Neuronal stem cell (in vitro differentiated cells): ENCODE measurements at places on chromosomes 16 and 17.

DNA sequence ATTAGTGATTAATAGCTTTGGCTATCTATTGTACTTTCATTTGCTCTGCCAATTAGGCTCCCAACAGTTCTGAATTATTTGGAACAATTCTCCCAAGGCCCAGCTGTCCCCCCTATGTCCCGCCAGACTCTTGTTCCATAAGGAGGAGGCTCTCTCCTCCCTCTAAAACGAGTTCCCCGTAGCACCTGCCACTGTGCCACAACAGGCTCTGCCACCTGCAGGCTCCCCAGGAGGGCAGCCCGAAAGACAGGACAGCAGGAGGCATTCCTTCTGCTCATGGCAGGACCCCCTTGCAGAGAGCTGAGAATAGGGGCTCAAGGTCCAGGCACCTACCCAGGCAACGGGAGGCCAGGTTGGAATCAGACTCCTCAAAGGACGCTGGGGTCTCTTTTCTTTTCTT, 9.0 kb downstream of the PITPNM3 start:
- H3K27me3 ChIP-seq, result no peaks in the 10 kb centered on the region
- no peak overlapping the region for H3K4me3 ChIP-seq
- H3K36me3 ChIP-seq, result no peaks in the 10 kb centered on the region
- no peak for DNase-seq
- H3K4me1 ChIP-seq, result no peaks in the 10 kb centered on the region

GRCh38 chr16:50568187-50568815, 20.1 kb downstream of the NKD1 start:
- H3K27ac ChIP-seq, result no peak overlapping the region
- peaks cover 21% of the 10 kb centered on the region for H3K36me3 ChIP-seq
- no peaks in the 10 kb centered on the region for H3K27me3 ChIP-seq
- DNase-seq, result no peak
- peaks cover 6% of the 10 kb centered on the region for H3K4me1 ChIP-seq

DNA sequence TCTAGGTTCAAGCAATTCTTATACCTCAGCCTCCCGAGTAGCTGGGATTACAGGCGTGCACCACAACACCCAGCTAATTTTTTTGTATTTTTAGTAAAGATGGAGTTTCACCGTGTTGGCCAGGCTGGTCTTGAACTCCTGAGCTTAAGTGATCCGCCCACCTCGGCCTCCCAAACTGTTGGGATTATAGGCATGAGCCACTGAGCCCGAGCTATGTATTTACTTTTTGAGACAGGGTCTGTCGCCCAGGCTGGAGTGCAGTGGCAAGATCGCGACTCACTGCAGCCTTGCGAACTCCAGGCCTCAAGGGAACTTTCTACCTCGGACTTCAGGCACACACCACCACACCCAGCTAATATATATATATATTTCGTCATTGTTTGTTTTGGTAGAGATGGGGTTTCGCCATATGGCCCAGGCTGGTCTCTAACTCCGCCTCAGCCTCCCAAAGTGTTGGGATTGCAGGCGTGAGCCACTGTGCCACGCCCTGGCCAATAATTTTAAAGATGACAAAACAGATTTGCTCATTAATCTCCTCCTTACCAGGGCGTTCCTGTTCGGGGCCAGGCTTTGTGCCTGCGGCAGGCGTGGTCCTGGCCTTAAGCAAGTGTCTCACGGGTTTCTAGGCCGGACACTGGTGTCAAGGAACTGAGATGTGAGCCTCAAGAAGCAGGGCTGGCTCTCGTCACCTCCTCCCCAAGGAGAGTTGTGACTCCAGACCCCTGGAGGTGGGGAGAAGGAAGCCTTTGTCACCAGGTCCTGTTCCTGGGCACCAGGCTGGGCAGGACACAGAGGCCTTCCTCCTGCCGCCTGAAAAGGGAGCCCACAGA, 4.3 kb upstream of the NPW start:
- H3K27me3 ChIP-seq, result peaks cover 23% of the 10 kb centered on the region
- DNase-seq, result no peak
- H3K36me3 ChIP-seq, result no peaks in the 10 kb centered on the region
- H3K4me1 ChIP-seq, result peaks cover 4% of the 10 kb centered on the region
- H3K4me3 ChIP-seq, result no peak overlapping the region
- no peak overlapping the region for H3K27ac ChIP-seq

DNA sequence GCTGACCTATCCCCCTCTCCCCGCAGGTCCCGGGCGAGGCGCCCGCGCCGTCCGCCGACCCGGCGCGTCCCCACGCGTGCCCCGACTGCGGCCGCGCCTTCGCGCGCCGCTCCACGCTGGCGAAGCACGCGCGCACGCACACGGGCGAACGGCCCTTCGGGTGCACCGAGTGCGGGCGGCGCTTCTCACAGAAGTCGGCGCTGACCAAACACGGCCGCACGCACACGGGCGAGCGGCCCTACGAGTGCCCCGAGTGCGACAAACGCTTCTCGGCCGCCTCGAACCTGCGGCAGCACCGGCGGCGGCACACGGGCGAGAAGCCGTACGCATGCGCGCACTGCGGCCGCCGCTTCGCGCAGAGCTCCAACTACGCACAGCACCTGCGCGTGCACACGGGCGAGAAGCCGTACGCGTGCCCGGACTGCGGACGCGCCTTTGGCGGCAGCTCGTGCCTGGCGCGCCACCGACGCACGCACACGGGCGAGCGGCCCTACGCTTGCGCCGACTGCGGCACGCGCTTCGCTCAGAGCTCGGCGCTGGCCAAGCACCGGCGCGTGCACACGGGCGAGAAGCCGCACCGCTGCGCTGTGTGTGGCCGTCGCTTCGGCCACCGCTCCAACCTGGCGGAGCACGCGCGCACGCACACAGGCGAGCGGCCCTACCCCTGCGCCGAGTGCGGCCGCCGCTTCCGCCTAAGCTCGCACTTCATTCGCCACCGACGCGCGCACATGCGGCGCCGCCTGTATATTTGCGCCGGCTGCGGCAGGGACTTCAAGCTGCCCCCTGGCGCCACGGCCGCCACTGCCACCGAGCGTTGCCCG, 10.3 kb downstream of the ZNF771 start:
- H3K27me3 ChIP-seq, result no peaks in the 10 kb centered on the region
- H3K4me1 ChIP-seq, result peaks cover 2% of the 10 kb centered on the region
- no peak overlapping the region for H3K4me3 ChIP-seq
- peak overlapping the region; percentile 67 for H3K27ac ChIP-seq

GRCh38 chr17:633133-633532, 81.5 kb downstream of the VPS53 start:
- no peak overlapping the region for H3K27ac ChIP-seq
- no peak for DNase-seq
- H3K36me3 ChIP-seq, result peaks cover 35% of the 10 kb centered on the region
- H3K4me3 ChIP-seq, result no peak overlapping the region
- peaks cover 4% of the 10 kb centered on the region for H3K4me1 ChIP-seq

DNA sequence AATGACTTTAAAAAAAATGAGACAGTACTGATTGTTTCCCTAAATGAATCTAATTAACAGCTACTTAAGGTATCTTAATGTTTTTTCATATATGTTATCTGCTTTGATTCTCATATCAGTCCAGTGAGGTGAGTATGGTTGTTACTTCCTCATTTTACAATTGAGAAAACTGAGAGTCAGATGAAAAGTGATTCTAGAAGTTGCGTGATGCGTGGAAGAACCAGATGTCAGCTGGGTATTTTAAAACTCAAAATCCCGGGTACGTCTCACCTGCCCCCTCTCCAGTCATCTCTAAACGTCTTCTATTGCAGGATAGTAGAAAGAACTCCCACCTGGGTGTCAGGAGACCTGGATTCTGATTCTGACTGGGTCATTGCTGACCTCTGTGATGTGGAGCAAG, 89.2 kb downstream of the MAP2K6 start:
- no peak for DNase-seq
- H3K4me1 ChIP-seq, result peaks cover 17% of the 10 kb centered on the region
- H3K27me3 ChIP-seq, result no peaks in the 10 kb centered on the region
- H3K36me3 ChIP-seq, result peaks cover 3% of the 10 kb centered on the region
